ENCODE measurements at places on chromosomes 16 and 17.

GRCh38 chr17:4850246-4850645 is 17.1 kb downstream of the MINK1 start:
- no peak for DNase-seq

GRCh38 chr17:35870906-35871819 is 2.5 kb upstream of the HEATR9 start:
- no peak for DNase-seq

DNA sequence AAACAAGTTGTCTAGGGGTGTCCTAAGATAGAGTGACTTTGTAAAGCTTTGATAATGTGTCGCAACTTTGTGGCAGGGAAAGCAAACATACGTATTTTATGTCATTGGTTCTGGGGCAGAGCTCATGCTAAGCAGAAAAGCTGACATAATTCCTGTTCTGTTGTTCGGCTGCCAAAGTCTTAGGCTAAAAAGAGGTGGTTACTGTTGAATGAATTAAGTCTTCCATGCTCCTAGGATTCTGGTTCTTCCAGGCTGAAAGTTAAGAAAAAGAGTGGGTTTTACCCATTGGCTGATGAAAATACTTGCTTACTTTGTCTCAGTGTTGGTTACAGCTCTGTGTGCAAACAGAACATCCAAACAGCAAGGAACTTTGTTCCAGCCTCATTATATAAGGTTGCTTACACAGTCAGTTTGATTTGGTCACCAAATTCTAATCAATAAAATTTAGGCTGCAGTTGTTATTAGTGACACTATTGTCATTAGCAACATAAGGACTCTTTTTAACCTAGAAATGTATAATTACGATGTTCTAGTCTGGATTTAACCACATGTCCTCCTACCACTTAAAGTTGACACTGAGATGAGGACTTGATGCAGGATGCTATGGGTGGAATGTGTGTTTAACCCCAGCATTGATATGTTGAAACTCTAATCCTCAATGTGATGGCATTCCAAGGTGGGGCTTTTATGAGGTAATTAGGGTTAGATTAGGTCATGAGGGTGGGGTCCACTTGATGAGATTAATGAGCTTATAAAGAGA is 114.0 kb upstream of the GOT2 start:
- DNase-seq: no peak

GRCh38 chr17:4365628-4366326 is 698 bp downstream of the UBE2G1 start:
- DNase-seq: no peak

GRCh38 chr17:57906910-57907309 is 48.3 kb downstream of the CUEDC1 start:
- no peak for DNase-seq

GRCh38 chr16:15055141-15056053 is 477 bp downstream of the NTAN1 start:
- DNase-seq: no peak
